Breast epithelium (tissue), 4 donors: ENCODE measurements at places on chromosomes 12 and 14. TPM values are rescaled to one million over a fixed set of nuclear protein-coding genes. Genes with fewer than 3 reads are reported as not detected.

Gene SLC25A47
- not detected for total RNA-seq

Gene SPTB
- 2.6 TPM for total RNA-seq

Gene ASCL1
- total RNA-seq = not detected

Gene BMP4
- 17.7 TPM for total RNA-seq

Gene PAPLN
- 29.9 TPM for total RNA-seq

Gene NFE2
- 0.48 TPM for total RNA-seq
